ENCODE measurements at places on chromosomes 4 and X.
A peak's percentile ranks its signal among the peaks of the same experiment; 100 is the strongest.

DNA sequence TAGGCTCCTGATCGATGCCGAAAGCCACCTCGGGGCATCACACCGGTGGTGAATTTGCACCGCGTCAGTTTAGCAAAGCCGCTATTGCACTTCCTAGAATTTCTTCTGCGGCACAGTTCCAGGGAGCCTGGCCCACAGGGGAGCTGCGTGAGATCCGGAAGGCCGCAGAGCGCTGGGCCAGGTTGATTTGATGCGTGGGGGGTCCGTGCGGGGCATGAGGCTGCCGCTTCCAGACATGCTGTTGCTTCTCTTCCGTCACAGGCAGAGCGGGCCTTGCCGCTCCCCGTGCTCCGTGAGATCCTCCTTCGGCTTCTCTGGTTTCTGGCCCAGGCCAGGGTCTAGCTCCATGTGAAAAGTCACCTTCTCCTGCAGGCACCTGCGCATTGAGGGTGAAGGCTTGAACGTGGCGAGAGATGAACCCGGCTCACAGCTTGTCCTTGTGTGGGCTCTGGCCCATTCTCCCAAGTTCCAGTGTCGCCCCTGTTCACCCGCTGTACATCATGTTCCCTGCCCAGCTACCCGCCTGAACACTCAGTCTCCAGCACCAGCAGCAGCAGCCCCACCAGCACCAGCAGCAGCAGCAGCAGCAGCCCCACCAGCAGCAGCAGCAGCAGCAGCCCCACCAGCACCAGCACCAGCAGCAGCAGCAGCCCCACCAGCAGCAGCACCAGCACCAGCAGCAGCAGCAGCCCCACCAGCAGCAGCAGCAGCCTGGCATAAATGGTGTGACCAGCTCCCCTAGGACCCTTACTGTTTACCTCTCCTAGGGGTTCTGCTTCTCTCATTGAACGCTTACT lies 131.2 kb downstream of the TRIML1 start:
- no peak for DNase-seq

GRCh38 chrX:53580742-53581504 lies 105.6 kb downstream of the HUWE1 start:
- DNase-seq = no peak

DNA sequence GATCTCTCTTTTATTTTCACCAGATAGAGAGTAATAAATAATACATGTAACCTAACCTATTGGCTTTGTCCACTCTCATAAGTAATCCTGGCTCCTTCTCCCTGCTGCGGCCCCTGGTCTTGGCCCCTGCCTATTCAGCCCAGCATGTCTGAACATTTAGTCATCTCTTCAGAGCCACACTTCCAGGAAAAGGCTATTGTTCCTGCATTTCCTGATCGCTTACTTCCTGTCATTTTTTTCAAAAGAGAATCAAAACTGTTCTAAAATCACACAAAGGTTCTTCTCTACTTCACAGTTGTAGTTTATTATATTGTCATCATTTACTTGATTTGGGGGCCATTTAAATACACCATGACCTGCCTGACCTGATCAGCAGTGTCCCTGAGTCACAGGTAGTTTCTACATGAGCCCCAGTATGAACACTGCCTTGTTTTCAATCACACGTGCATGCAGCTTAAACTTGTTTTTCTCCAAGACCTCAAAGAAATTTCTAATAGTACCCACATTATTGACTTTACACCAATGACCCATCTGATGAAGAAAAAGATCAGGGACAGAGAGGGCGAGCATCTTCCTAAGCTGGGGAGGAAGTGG lies 47.4 kb upstream of the KDR start:
- DNase-seq = no peak

DNA sequence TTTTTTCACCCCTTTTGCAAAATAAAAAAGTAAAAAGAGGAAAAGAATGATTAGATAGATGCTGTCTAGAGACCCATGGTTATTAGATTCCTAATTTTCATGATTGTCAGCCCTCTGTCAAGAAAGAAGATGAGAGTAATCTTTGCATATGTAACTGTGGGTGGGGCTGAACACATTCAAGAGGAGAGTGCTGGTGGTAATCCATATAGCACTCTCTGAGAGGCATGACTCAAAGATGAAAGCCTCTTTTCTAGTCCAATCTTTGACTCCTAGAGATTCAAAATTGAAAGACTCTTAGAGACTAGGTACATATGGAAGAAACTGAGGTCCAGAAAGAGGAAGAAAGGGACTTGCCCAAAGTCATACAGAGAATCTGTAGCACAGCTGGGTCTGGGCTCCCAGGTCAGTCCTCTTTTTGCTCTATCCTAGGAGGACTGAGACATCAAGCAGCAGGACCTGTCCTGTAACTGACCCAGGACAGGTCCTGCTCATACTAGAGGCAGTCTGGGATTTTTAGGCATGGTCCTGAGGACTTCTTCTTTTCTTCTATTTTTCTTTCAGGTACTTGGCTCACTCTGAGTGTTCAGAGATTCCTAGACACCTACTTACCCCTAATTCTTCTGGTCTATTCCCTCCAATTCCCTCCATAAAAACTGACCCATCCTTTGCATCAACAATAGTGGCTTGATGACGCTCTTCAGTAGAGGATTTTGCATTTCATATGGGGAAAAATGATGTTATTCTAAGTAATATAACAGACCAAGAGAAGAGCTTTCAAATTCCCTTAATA lies 23.8 kb downstream of the VSIG4 start:
- no peak for DNase-seq

GRCh38 chr4:1122505-1122904 lies 9.1 kb upstream of the RNF212 start:
- DNase-seq = no peak

GRCh38 chrX:15619053-15619755 lies 18.4 kb upstream of the ACE2 start:
- DNase-seq = no peak

GRCh38 chr4:3819210-3819919 lies 53.2 kb downstream of the ADRA2C start:
- DNase-seq = no peak

DNA sequence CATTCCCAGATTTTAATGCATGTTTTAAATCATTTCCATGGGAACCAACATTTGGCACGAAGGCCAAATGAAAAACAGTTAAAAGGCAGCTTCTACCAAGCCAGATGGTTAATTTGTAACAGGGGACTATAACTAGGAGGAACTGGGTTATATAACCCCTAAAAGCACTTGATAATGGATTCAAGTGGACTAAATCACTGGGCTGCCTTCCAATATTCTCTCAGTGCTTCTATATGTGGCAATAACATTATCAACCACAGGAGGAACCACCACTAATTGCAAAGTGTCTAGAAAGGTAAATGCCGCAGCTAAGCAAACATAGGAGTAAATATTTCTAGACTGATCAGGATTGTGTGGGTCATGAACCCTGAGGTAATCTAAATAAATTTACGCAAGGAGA lies 391.5 kb downstream of the UBE2NL start:
- DNase-seq = peak; percentile 42

DNA sequence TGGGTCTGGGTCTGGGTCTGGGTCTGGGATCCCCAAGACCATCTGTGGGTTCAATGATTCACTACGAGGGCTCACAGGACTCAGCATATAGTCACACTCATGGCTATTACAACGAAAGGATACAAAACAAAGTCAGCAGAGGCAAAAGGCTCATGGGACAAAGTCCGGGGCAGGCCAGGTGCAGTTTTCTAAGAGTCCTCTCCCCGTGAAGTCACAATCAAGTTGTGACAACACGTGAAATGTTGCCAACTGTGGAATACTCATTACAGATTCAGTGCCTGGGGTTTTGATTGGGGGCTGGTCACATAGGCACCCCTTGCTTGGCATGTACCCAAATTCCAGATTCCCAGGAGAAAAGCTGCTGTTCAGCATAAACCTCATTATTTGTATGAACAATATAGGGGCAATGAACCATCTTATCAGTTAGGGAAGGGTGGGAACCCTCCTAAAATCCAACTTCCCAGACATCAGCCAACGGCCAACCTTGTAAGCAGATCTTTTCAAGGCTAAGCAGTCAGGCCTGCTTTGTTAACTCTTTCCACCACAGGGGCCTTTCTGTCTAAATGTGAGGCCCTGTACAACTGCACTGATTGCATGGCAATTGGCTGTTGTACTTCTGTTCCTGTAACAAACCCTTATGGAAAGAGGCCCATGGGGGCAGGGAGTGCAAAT lies 58.2 kb upstream of the DIPK2B start:
- DNase-seq = no peak

- DNase-seq = no peak
These were observed 2.9 kb downstream of the CLOCK start for GRCh38 chr4:55543858-55544257.

GRCh38 chr4:142539796-142540482 lies 306.2 kb downstream of the INPP4B start:
- no peak for DNase-seq

DNA sequence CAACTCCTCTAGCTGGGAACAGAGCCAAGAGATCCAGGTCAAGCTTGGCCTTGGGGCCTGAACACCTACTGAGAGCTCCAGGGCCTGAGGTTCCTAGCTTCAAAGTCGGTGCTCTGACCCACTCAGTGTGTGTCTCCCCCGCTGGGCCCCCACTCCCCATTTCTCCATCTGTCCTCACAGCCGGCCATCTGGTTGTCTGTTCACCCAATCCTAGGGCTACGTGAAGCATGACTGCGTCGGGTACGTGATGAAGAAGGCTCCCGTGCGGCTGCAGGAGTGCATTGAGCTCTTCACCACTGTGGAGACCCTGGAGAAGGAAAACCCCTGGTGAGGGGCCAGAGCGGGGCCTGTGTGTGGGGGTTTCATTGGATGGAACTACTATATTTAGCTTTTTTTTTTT lies 12.3 kb downstream of the USP11 start:
- DNase-seq = no peak

- no peak for DNase-seq
These were observed 234.4 kb upstream of the FAT1 start for GRCh38 chr4:186957952-186958555.

- DNase-seq = no peak
These were observed 4.2 kb upstream of the SRPK3 start for GRCh38 chrX:153776611-153777045.

- no peak for DNase-seq
These were observed 115.7 kb downstream of the PALLD start for GRCh38 chr4:168612450-168613135.

DNA sequence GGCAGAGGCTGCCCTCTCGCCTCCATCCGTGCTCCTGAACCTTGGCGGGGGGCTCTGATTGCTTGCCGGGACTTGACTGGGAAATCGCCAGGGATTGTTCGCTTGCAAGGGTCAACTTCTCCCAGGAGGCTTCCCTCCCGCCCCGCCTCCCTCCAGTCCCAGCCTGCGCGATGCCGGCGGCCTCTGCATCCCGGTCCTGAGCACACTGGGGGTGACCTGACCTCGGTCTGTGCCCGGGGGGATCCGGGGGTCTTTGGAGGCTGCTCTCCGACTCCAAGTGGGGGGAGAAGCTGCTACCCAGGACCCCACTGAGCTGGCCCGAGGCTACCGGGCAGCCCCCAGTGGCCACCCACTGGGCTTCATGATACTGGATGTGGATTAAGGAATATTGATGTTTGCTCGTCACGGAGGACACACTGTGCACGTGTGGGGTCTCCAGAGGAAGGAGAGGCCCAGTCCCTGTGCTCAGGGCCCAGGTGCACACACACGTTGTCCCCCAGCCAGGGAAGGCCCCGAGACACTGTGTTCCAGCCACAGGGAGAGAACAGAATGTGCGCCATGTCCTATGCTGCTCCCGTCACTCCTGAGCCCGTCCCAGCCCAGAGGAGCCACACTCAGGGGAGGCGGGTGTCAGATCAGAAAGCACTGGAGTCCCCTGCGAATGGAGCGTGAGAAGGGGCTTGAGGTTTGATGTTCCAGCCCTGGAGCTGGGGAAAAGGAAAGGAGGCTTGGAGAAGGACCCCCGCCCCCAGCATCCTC lies 55.9 kb upstream of the NKX1-1 start:
- no peak for DNase-seq

- no peak for DNase-seq
These were observed 8.8 kb upstream of the BMP2K start for GRCh38 chr4:78767350-78767749.

DNA sequence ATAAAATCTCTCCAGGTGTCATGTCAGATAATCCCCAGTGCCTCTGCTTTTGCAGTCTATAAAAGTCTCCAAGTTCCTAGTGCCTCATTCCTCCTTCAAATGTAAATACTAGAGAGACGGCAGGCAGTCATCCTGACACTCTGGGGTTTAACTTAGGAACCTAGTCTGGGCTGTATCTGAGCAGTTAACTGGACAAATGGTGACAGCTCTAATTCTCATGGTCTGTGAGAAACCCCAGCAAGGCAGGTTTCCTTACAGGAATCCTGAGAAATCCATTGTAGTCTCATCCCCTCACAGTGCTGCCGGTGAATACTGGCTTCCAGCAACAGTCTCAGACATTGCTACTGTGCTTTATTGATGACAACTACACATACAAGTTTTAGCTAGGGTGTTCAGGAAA lies 246.8 kb downstream of the SNCA start:
- no peak for DNase-seq

GRCh38 chr4:169397762-169398161 lies 127.0 kb upstream of the SH3RF1 start:
- DNase-seq = no peak

- no peak for DNase-seq
These were observed 113.0 kb upstream of the AADAT start for GRCh38 chr4:170202721-170203120.

- DNase-seq = no peak
These were observed 17.4 kb downstream of the RTL5 start for GRCh38 chrX:72114306-72114705.

GRCh38 chr4:1790005-1790404 lies 3.1 kb upstream of the FGFR3 start:
- DNase-seq = no peak

GRCh38 chr4:112905728-112906127 lies 143.7 kb upstream of the ANK2 start:
- DNase-seq = no peak

- DNase-seq = no peak
These were observed 17.4 kb downstream of the YY2 start for GRCh38 chrX:21873063-21873775.

GRCh38 chrX:15194146-15194545 lies 75.7 kb downstream of the ASB9 start:
- no peak for DNase-seq

DNA sequence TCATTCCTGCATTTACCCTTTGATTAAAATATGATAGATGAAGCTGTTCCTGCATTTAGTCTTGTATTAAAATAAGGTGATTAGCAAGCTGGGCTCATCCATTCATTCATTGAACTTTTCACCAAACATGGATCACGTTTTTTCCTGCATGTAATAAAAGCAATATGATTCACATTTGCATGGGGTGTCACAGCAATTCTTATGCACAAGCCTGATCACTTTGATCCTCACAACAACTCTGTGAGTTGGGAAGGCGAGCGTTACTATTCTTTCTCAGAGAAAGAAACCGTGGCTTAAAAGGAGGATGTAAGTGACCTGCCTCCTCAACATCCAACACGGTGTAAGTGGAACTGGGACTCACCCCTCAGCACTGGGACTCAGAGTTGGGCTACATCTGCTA lies 20.0 kb downstream of the CHRNA9 start:
- DNase-seq = no peak

DNA sequence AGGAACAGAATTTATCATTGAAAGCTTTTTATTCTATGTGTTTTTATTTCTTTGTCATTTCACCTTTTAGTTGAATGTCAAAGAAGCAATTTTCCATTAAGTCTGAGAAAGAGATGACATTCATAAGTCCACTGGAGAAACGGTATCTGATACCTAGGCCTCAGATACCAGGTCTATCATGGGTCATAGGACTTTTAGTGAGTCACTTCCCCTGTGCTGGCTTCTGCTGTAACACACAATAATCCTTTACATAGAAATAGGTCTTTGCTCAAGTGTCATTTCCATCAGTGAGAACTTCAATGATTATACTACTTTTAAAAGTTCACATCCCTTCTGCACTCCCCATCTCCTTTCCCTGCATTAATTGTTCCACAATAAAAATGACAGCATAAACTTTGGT lies 125.5 kb upstream of the ARMCX2 start:
- no peak for DNase-seq

GRCh38 chrX:110374559-110374958 lies 15.9 kb downstream of the RTL9 start:
- no peak for DNase-seq
